CD8-positive, alpha-beta memory T cell (primary cell): ENCODE measurements at places on chromosomes 4 and X. TPM values are rescaled to one million over a fixed set of nuclear protein-coding genes. Genes with fewer than 3 reads are reported as not detected.

Gene TKTL2
- total RNA-seq = not detected

Gene FGF16
- not detected for total RNA-seq

Gene PARM1
- not detected for total RNA-seq

Gene PCGF3
- 24.7 TPM for total RNA-seq

Gene RPL10
- total RNA-seq = 3,218 TPM

Gene ZNF141
- 22.1 TPM for total RNA-seq

Gene HSFX2
- total RNA-seq = 0.57 TPM

Gene NAP1L2
- 2.5 TPM for total RNA-seq

- no peak overlapping the region for H3K27ac ChIP-seq
- no peak for DNase-seq
- no peaks in the 10 kb centered on the region for H3K4me1 ChIP-seq
- H3K27me3 ChIP-seq = no peaks in the 10 kb centered on the region
- H3K4me3 ChIP-seq = no peak overlapping the region
Measured at GRCh38 chrX:29797156-29797555, 418.2 kb upstream of the MAGEB2 start.

DNA sequence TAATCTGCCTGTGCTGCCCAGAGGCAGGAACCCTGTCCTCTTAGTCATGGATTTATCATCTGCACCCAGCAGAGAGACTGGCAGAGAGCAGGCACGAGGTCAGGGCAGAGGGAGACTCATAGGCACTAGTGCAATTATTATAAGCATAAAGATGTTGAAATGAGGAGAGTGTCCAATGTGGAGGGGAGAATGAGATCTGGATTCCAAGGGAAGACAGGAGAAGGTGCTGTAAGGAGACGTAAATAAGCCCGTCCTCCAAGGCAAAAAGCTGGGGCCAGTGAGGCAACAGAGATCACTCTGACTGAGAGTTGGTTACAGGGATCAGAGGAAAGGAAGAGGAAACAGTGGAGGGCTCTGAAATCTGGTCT lies 406.2 kb downstream of the MAPK10 start:
- H3K4me3 ChIP-seq = no peak overlapping the region
- no peak for DNase-seq
- no peaks in the 10 kb centered on the region for H3K4me1 ChIP-seq
- H3K36me3 ChIP-seq = no peaks in the 10 kb centered on the region
- H3K27me3 ChIP-seq = no peaks in the 10 kb centered on the region

- DNase-seq = no peak
- H3K27me3 ChIP-seq = no peaks in the 10 kb centered on the region
- no peak overlapping the region for H3K4me3 ChIP-seq
- no peak overlapping the region for H3K27ac ChIP-seq
Measured at GRCh38 chrX:38110231-38110630, 103.9 kb downstream of the SYTL5 start.

- DNase-seq = no peak
- no peaks in the 10 kb centered on the region for H3K36me3 ChIP-seq
- H3K27ac ChIP-seq = no peak overlapping the region
- H3K4me3 ChIP-seq = no peak overlapping the region
Measured at GRCh38 chr4:55363691-55364351, 17.8 kb downstream of the SRD5A3 start.

DNA sequence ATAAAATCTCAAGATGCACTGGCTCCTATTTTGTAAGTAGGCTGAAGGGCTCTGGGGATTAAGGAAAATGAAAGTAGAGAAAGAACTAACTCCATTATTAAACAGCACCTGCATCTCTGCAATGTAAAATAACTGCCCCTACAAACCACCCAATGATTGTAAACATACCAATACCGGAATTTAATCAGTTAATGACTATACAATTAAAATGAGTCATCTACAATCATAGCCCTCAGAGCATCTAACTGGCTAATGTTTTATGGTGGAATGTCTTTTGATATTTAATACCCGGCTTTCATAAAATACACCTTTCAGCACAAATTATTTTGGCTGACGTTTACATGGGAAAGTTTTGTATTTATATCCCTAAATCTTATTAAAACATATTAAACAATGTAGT lies 142.3 kb downstream of the PAPSS1 start:
- no peaks in the 10 kb centered on the region for H3K4me1 ChIP-seq
- no peak overlapping the region for H3K27ac ChIP-seq
- no peak for DNase-seq

DNA sequence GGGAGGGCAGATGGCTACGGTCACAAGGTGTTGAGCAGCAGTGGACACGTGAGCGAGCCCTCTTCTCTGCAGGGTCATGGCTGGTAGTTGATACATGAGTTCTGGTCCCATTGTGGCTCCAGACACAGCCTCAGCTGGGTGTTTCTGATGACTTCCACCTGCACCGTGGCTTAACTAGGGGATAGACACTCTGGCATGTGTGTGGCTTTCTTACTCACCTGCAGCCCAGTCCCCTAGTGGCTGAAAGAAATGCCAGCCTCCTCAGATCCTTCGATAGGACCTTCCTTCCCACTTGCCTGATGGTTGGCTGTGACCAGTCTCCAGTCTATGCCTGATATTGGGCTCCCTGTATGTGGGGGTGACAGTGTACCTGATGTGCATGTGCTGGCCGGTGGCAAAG lies 5.0 kb downstream of the GPR78 start:
- H3K4me1 ChIP-seq = no peaks in the 10 kb centered on the region
- no peaks in the 10 kb centered on the region for H3K36me3 ChIP-seq
- H3K27me3 ChIP-seq = no peaks in the 10 kb centered on the region
- no peak overlapping the region for H3K4me3 ChIP-seq
- DNase-seq = no peak

DNA sequence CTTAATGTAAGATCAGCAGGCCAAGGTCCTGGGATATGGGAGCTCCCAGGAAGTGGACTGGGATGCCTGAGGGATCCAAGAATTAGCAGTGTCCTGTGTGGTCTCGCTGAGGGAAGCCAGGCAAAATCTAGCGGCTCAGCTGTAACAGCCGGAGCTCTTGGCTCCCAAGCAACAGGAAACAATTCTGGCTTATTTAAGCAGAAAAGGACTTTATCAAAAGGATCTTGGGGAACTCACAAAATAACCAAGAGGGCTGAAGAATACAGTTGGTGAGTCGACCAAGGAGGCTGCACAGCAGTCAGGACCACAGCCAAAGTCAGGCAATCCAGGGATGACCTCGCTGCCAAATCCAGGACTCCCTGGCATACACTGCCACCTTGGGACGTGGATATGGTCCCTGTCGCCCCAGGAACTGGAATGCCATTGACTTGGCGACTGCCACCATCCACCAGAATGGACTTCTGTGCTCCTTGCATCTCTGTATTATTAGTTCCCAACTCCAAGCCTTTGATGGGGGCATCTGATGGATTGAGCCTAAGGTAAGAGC lies 165.3 kb upstream of the BCOR start:
- H3K36me3 ChIP-seq = no peaks in the 10 kb centered on the region
- DNase-seq = no peak
- no peaks in the 10 kb centered on the region for H3K27me3 ChIP-seq
- peaks cover 12% of the 10 kb centered on the region for H3K4me1 ChIP-seq
- H3K27ac ChIP-seq = no peak overlapping the region

- no peak overlapping the region for H3K4me3 ChIP-seq
- no peak for DNase-seq
- peaks cover 11% of the 10 kb centered on the region for H3K4me1 ChIP-seq
- H3K27ac ChIP-seq = no peak overlapping the region
Measured at GRCh38 chr4:186161138-186161537, 30.2 kb upstream of the CYP4V2 start.

GRCh38 chr4:112069110-112069509 lies 76.1 kb upstream of the FAM241A start:
- no peak overlapping the region for H3K27ac ChIP-seq
- H3K27me3 ChIP-seq = no peaks in the 10 kb centered on the region
- H3K36me3 ChIP-seq = no peaks in the 10 kb centered on the region

- no peak overlapping the region for H3K4me3 ChIP-seq
- no peaks in the 10 kb centered on the region for H3K27me3 ChIP-seq
- no peaks in the 10 kb centered on the region for H3K36me3 ChIP-seq
Measured at GRCh38 chr4:158823461-158823873, 54.6 kb downstream of the FNIP2 start.

DNA sequence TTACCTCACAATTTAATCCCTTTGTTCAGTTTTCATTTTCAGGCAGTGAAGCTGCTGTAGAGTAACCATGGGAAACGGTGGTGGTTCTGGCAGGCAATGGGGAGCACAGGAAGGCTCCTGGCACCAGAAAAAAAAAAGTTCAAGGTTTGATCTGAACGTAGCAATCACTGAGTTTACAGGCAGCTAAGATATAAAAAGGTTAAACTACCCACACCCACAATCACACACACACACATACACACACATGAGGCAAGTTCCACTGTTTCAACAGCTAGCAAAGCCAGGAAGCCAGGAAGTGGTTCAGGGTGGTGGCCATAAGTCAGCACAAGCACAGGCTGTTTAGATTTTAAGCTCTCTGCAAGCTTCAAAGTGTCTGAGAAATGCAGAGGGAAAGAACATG lies at the start of gene SULT1B1:
SULT1B1 (minus strand) TSS at position 166 of the 400 bp plus-strand sequence. CDS start 5,403 bp downstream, outside the sequence.
- H3K4me1 ChIP-seq = peaks cover 34% of the 10 kb centered on the region
- no peaks in the 10 kb centered on the region for H3K36me3 ChIP-seq
- H3K27ac ChIP-seq = no peak within 1 kb of the TSS
- DNase-seq = peak; percentile 40

DNA sequence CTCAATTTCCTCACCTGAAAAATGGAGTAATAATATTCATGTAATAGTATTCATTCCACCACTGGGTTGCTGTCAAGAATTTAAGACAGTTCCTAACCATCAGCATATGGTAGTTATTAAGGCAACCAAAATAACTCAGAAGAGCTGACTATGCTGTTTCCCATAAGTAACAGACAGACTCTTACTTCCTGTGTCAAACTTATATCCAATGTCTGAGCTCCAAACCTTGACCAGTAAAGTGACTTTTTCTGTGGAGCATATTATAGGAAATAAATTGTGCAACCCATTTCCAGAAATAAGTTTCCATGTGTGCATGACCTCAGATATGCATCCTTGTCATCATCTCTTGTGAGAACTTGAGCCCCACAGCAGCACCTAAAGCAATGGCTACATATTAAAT lies 78.8 kb downstream of the HADH start:
- H3K4me3 ChIP-seq = no peak overlapping the region
- peaks cover 49% of the 10 kb centered on the region for H3K4me1 ChIP-seq
- H3K27me3 ChIP-seq = no peaks in the 10 kb centered on the region
- DNase-seq = no peak
- H3K36me3 ChIP-seq = peaks cover 9% of the 10 kb centered on the region

DNA sequence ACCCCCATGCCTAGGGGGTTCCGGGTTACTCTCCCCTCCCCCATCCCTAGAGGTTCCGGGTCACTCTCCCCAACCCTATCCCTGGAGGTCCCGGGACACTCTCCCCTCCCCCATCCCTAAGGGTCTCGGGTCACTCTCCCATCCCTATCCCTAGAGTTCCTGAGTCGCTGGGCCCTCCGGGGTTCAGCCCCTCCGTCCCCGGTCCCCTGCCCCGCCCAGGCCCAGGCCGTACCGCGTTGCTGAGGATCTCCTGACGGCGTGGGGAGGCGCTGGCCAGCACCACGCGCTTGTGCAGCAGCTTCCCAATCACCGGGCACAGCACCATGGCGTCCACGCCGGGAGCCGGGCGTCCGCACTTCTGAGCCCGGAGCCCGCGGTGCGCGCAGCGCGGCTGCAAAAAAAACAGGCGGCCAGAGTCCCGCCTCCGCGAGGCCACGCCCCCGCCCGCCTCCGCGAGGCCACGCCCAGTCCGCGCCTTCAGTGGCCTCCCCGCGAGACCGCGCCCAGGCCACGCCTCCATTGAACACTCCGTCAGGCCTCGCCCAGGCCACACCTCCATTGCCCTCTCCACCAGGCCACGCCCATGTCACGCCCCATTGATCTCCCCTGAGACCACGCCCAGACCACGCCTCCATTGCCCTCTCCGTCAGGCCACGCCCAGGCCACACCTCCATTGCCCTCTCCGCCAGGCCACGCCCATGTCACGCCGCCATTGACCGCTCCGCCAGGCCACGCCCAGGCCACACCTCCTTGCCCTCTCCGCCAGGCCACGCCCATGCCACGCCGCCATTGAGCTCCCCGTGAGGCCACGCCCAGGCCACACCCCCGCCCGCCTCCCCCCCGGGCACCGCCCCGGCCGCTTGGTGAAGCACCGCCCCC lies at the start of gene ASMTL:
ASMTL (minus strand) TSS at position 394 of the 879 bp plus-strand sequence; CDS start at position 325, 69 bp downstream.
- peak within 1 kb of the TSS; percentile 59 for H3K4me3 ChIP-seq
- H3K27me3 ChIP-seq = no peaks in the 10 kb centered on the region
- peak within 1 kb of the TSS; percentile 69 for H3K27ac ChIP-seq
- no peaks in the 10 kb centered on the region for H3K36me3 ChIP-seq

- H3K4me1 ChIP-seq = no peaks in the 10 kb centered on the region
- H3K4me3 ChIP-seq = no peak overlapping the region
- no peaks in the 10 kb centered on the region for H3K36me3 ChIP-seq
- DNase-seq = no peak
- no peaks in the 10 kb centered on the region for H3K27me3 ChIP-seq
- H3K27ac ChIP-seq = no peak overlapping the region
Measured at GRCh38 chrX:64182208-64182607, 23.3 kb downstream of the AMER1 start.

DNA sequence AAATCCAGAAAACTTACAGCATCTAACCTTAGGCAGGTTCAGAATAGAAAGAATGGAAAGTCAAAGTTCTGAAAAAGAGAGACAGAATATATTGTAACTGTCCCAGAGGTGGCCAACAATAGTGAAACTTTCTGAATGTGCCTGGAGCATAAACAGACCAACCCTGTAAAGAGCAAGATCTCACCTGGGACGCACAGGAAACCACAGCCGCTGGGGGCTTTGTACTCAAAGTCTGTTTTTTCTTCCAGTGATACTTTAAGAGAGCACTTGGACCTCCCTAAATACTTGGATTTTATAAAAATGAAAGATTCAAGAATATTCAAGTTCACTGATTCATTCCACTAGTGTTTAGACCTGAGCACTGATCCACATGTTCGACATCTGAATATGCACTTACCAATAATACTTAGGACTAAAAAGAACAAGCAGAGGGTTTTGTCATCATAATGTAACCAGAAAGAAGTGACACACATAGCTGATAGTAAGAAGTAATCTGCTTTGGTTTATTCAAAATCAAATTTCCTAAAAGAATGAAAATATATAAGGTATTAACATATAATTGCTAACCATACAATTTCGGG lies 35.3 kb downstream of the ARAP2 start:
- H3K36me3 ChIP-seq = no peaks in the 10 kb centered on the region
- peaks cover 21% of the 10 kb centered on the region for H3K4me1 ChIP-seq

- no peak overlapping the region for H3K4me3 ChIP-seq
- H3K4me1 ChIP-seq = no peaks in the 10 kb centered on the region
- H3K27ac ChIP-seq = no peak overlapping the region
- H3K36me3 ChIP-seq = no peaks in the 10 kb centered on the region
- DNase-seq = no peak
Measured at GRCh38 chrX:48045410-48046311, 25.8 kb downstream of the ZNF630 start.

- no peaks in the 10 kb centered on the region for H3K4me1 ChIP-seq
- DNase-seq = no peak
- no peak overlapping the region for H3K27ac ChIP-seq
- no peak overlapping the region for H3K4me3 ChIP-seq
Measured at GRCh38 chr4:106365613-106366012, 3.0 kb downstream of the GIMD1 start.

DNA sequence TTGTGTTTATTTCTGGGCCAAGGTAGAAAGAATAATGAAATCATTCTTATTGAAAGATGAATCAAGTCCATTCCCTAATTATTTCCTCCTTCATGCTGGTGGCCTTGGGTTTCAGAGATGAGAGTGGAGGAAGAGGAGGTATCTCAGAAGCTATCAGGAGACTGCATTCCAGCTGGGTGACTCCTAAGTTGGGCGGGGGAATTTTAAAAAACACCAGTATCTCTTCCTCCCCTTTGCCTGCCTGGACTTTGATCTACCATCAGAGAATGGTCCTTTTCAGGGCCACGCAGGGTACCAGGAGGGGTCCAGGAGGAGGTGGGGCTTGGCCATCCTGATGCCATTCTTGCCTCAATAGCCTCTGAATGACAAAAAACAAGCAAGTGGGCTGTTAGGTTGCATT lies 104.4 kb downstream of the ASMT start:
- DNase-seq = no peak
- no peaks in the 10 kb centered on the region for H3K36me3 ChIP-seq
- no peaks in the 10 kb centered on the region for H3K4me1 ChIP-seq
- no peak overlapping the region for H3K27ac ChIP-seq
- no peaks in the 10 kb centered on the region for H3K27me3 ChIP-seq
